MG63 (cell line): ENCODE measurements at places on chromosomes 4 and X. TPM values are rescaled to one million over a fixed set of nuclear protein-coding genes. Genes with fewer than 3 reads are reported as not detected.

SLC25A43 gene
- total RNA-seq = 16.4 and 19.8 TPM in 2 replicates

DRD5 gene
- total RNA-seq = not detected in 2 replicates

JADE3 gene
- 7.9 and 8.5 TPM in 2 replicates for total RNA-seq

RAB28 gene
- 9.5 and 22.3 TPM in 2 replicates for total RNA-seq

VCX3B gene
- not detected in 2 replicates for total RNA-seq

CPEB2 gene
- total RNA-seq = 0.10 and 3.4 TPM in 2 replicates

SPIN3 gene
- 2.8 and 4.2 TPM in 2 replicates for total RNA-seq

NSG1 gene
- total RNA-seq = not detected in 2 replicates

MAOB gene
- total RNA-seq = 0.30 TPM in 1 of 2 replicates, not detected in the other

GUCY1B1 gene
- 0.92 and 1.5 TPM in 2 replicates for total RNA-seq

SH3TC1 gene
- 2.5 and 7.4 TPM in 2 replicates for total RNA-seq

SLC34A2 gene
- not detected in 2 replicates for total RNA-seq

TMSB15A gene
- not detected in 2 replicates for total RNA-seq

SYTL4 gene
- total RNA-seq = 0.17 and 0.23 TPM in 2 replicates

FABP2 gene
- total RNA-seq = not detected in 2 replicates

IL15 gene
- total RNA-seq = 6.2 and 9.3 TPM in 2 replicates

LRP2BP gene
- 0.43 TPM in 1 of 2 replicates, not detected in the other for total RNA-seq

SATL1 gene
- total RNA-seq = not detected in 2 replicates

CENPI gene
- total RNA-seq = 21.9 and 24.4 TPM in 2 replicates

LANCL3 gene
- 0.36 and 0.62 TPM in 2 replicates for total RNA-seq

TRIM61 gene
- total RNA-seq = 0.72 and 1.7 TPM in 2 replicates

EDNRA gene
- total RNA-seq = 0.16 TPM in 1 of 2 replicates, not detected in the other

H2BW2 gene
- total RNA-seq = not detected in 2 replicates

VSIG1 gene
- total RNA-seq = not detected in 2 replicates
